Naive thymus-derived CD4-positive, alpha-beta T cell (primary cell): ENCODE measurements at places on chromosomes 13 and 19. TPM values are rescaled to one million over a fixed set of nuclear protein-coding genes. Genes with fewer than 3 reads are reported as not detected.

CYP4F3 gene
- 0.08 and 0.34 TPM in 2 replicates for total RNA-seq

PALM gene
- total RNA-seq = not detected in 2 replicates

ANKLE1 gene
- total RNA-seq = 3.4 TPM

SERTM1 gene
- total RNA-seq = not detected

ZNF730 gene
- not detected for total RNA-seq

ZNF69 gene
- 12.1 TPM for total RNA-seq

TEX29 gene
- total RNA-seq = 0.64 TPM

FBXO17 gene
- not detected for total RNA-seq

FPR3 gene
- 5.1 TPM for total RNA-seq

SLC35E1 gene
- total RNA-seq = 33.0 TPM

GRIN2D gene
- 0.11 TPM for total RNA-seq

TNFSF9 gene
- total RNA-seq = 0.38 TPM

CEACAM8 gene
- 0.59 TPM for total RNA-seq
